Activated T-cell treated with anti-CD3 and anti-CD28 coated beads for 48 hours (primary cell): ENCODE measurements at places on chromosomes 12 and 14.

- no peak for DNase-seq
Measured at GRCh38 chr12:177336-177979, 36.5 kb downstream of the SLC6A12 start.

- DNase-seq: no peak
Measured at GRCh38 chr14:74414403-74415114, 11.5 kb downstream of the SYNDIG1L start.

DNA sequence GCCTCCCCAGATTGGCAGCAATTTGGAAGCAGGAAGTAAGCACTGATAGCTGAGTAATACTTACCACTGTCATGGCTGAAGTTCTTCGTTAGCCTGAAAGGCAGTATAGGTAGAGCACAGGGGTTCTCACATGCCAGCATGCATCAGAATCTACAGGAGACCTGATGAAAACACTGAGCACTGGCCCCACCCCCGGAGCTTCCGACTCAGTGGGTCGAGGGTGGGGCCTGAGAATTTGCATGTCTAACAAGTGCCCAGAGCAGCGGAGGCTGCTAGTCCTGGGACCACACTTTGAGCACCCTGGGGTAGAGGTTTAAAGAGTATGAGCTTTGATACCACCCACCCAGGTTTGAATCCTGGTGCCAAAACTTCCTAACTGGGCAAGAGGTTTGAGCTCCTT is 89.6 kb downstream of the FBXW8 start:
- no peak for DNase-seq

DNA sequence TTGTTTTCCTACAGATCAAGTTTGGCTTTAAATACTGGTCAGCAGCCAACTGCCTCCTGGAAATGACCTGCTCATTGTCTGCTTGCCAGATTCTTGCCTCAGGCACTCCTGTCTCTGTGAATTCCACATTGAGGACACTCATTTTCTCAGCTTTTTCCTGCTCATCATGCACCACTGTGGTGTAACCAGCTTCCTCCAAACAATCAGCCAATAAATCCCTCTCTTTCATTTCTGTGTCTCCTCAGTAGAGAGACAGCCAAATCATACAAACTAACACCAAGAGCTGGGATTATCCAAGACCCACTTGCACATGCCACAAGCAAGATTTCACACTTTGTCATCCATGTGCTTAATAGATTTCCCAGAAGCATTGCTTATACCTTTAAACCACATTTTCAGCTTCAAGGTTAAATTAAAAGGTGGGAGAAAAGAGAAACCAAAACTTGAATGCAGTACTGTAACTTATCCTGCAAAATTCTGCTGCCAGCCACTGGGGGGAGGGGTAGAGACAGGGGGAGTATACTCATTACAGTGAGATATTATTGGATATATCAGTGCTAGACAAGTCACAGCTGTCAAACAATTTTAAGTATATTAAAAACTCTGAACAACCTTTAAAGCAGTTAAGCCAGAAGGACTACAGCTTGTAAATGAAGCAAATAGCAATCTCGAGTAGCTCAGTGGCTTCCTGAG is 105.0 kb downstream of the PPP2R5E start:
- DNase-seq: no peak

GRCh38 chr12:92226071-92226661 is 80.5 kb upstream of the BTG1 start:
- no peak for DNase-seq

- no peak for DNase-seq
Measured at GRCh38 chr14:40213701-40214100, 781.5 kb upstream of the FBXO33 start.

GRCh38 chr12:52274521-52275120 is at the start of gene KRT86:
KRT86 (plus strand) TSS chr12:52274645; CDS start chr12:52301917, 27,272 bp downstream.
- DNase-seq: no peak

- DNase-seq: no peak
Measured at GRCh38 chr12:96500693-96501092, 11.3 kb downstream of the CFAP54 start.

- no peak for DNase-seq
Measured at GRCh38 chr12:118140825-118141224, 4.9 kb downstream of the PEBP1 start.

DNA sequence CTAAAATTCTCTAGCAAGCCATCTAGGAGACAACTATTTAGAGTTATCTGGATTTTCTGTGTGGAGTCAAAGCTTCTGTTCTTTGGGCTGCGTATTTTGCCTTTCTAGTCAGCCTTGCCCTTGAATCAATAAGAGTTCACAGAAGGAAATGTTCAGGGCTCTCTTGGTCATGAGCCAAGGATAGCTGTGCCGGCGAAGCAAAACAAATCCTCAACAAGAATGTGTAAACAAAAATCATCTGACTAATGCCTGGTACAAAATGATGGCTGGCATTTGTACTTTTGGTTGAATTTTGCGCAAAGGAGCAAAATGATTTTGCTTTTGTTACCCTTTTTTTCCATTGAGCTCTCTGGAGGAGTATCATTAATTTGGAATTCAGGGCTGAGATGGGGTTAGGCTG is 171.1 kb downstream of the DACT1 start:
- DNase-seq: no peak

GRCh38 chr14:69701857-69702256 is 65.1 kb upstream of the SRSF5 start:
- no peak for DNase-seq

DNA sequence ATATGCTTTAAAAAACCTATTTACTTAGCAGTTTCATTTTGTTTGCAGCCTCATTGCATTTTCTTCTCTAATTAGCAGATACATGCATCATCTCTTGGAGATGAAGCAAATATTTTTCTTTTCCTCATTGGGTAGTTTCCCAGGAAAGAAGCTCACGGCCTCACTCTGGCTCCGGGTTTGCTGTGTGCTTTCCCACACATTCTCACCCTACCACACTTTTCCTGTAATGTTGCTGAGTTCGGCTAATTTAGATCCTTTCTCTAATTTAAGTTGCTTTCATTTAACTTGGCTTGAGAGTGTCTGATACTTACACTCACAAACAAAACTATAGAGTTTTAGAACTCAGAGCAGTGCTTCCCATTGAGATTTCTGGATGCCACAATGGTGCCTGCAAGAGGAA is 928.2 kb downstream of the NRXN3 start:
- DNase-seq: no peak

GRCh38 chr12:70180130-70180529 is 63.1 kb upstream of the CNOT2 start:
- DNase-seq: no peak
